ENCODE measurements at places on chromosomes 1 and 21. TPM values are rescaled to one million over a fixed set of nuclear protein-coding genes. Genes with fewer than 3 reads are reported as not detected.
A peak's percentile ranks its signal among the peaks of the same experiment; 100 is the strongest.

SPRR3 gene
- not detected for total RNA-seq

FOXO6 gene
- total RNA-seq = 1.6 TPM

PADI1 gene
- not detected for total RNA-seq

BOLA1 gene
- 55.8 TPM for total RNA-seq

NTMT2 gene
- total RNA-seq = not detected

DNA sequence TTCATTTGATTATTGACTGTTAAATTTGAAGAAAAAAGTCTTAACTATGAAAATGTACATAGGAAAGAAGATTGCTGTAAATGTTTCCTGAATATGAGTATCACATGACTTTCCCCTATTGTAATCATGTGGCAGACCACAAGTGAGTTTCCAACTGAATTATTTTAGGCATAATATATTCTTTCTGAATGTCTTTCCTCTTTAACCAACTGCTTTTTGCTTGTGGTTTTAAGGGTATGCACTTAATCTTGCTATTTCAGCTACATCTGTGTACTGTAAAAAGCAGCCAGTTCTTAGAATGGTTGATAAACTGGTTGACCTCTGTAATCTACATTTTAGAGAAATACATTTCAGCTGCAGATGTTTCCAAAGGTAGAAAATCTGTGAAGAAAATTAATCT is 400.7 kb downstream of the NEGR1 start:
- no peak overlapping the region for H3K4me3 ChIP-seq
- H3K27me3 ChIP-seq = no peaks in the 10 kb centered on the region
- no peak for DNase-seq
- H3K27ac ChIP-seq = no peak overlapping the region
- H3K4me1 ChIP-seq = no peaks in the 10 kb centered on the region
- no peaks in the 10 kb centered on the region for H3K36me3 ChIP-seq

GRCh38 chr1:211735208-211736170 is 60.1 kb upstream of the NEK2 start:
- H3K27ac ChIP-seq = peak overlapping the region; percentile 88
- no peaks in the 10 kb centered on the region for H3K36me3 ChIP-seq
- no peak overlapping the region for H3K4me3 ChIP-seq
- peaks cover 33% of the 10 kb centered on the region for H3K4me1 ChIP-seq
- peak; percentile 87 for DNase-seq
- H3K27me3 ChIP-seq = no peaks in the 10 kb centered on the region

DNA sequence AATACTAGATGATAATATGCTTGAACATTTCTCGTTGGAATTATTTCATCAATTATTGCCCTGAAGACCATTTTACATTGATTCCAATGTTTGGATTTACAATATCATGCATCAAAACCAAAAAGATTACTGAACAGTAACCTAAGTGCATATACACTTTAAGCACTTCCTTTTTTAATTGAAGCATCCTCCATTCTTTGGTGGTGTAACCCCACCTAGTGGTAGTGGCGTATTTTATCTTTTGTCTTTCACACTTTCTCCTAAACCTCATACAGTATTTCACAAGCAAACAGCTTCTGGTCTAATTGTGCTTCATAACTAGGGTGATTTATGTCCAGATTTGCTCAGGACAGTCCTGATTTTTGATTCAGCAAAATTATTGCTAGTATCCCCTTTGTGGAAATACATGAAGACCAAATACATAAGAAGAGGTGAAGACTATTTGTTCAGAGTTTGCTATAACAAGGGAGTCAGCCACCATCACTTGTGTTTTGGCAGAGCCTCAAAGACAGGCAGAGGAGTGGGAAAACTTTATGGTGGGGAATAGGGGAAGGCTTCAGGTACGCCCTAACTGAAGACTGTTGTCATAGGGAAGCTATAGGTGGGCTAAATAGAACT is 3.4 kb upstream of the NVL start:
- DNase-seq = no peak
- no peak overlapping the region for H3K27ac ChIP-seq
- H3K4me3 ChIP-seq = no peak overlapping the region
- H3K27me3 ChIP-seq = no peaks in the 10 kb centered on the region

- no peak overlapping the region for H3K4me3 ChIP-seq
- no peaks in the 10 kb centered on the region for H3K4me1 ChIP-seq
- no peak for DNase-seq
- no peaks in the 10 kb centered on the region for H3K27me3 ChIP-seq
Observed at GRCh38 chr1:187961895-187962294, 1133.1 kb downstream of the PLA2G4A start.

DNA sequence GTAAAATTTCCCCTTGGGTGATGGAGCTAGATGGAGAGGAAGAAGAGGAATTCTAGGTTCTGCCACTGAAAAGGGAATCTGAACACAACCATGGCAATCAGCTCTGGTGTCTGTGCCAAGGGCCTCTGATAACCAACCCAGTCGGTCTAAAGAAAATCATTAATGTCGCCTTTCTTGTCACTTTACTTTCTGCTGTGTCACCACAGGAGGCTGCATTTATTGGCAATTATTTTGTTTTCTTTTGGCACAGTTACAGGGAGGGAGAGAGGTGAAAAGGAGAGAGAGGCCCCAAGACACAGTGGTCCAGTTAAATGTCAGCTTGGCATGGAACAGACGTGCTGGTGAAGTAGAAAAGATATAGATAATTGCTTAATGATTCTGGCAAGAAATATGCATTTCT is 287.0 kb downstream of the ASTN1 start:
- H3K4me3 ChIP-seq = no peak overlapping the region
- H3K36me3 ChIP-seq = no peaks in the 10 kb centered on the region
- H3K4me1 ChIP-seq = no peaks in the 10 kb centered on the region
- H3K27me3 ChIP-seq = no peaks in the 10 kb centered on the region

DNA sequence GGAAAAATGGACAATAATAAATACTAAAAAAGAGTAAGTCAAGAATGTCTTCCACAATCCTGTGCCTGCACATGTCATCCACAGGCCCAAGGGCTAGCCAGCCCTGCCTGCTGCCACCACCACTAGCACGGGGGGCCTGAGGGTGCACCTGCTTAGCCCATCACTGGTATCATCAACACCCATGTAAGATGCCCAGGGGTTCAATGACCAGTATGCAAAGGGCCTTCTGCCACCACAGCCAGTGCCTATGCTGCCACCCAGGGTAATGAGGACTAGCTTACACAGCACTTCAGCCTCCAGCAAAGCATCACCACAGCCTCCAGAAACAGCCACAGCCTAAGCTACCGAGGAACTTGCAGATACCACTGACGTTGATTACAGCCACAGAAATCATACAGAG is 46.3 kb downstream of the POFUT2 start:
- H3K4me1 ChIP-seq = no peaks in the 10 kb centered on the region
- no peak overlapping the region for H3K4me3 ChIP-seq
- no peaks in the 10 kb centered on the region for H3K36me3 ChIP-seq
- no peak overlapping the region for H3K27ac ChIP-seq
- no peak for DNase-seq

DNA sequence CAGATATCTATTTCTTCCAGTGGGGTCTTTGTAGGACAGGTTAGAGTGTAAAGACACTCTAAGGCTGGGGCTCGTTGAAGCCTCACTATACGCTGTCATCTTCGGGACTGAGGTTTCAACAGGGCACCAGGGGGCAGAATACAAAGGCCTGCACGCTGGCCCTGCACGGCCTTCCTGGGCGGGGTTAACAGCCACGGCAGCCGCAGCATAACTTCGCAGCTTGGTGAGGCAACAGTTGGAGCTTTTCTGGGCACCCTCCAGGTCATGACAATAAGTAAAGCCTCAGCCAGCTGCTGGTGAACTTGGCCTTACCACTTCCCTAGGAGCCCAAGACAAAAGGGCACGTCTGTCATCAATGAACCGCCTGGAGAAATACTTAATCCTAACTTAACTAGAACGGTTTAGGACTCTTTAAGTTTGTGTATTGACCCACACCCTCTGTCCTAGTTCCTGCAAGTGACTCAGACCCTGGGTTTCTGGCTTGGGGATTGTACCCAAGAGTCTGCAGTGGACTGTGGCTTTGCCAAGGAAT is 2.3 kb upstream of the RUNX1 start:
- H3K4me1 ChIP-seq = peaks cover 23% of the 10 kb centered on the region
- no peak overlapping the region for H3K4me3 ChIP-seq
- H3K27ac ChIP-seq = no peak overlapping the region
- H3K27me3 ChIP-seq = no peaks in the 10 kb centered on the region
- peak; percentile 68 for DNase-seq
- H3K36me3 ChIP-seq = no peaks in the 10 kb centered on the region
